ENCODE measurements at places on chromosomes 4 and X.
A peak's percentile ranks its signal among the peaks of the same experiment; 100 is the strongest.

DNA sequence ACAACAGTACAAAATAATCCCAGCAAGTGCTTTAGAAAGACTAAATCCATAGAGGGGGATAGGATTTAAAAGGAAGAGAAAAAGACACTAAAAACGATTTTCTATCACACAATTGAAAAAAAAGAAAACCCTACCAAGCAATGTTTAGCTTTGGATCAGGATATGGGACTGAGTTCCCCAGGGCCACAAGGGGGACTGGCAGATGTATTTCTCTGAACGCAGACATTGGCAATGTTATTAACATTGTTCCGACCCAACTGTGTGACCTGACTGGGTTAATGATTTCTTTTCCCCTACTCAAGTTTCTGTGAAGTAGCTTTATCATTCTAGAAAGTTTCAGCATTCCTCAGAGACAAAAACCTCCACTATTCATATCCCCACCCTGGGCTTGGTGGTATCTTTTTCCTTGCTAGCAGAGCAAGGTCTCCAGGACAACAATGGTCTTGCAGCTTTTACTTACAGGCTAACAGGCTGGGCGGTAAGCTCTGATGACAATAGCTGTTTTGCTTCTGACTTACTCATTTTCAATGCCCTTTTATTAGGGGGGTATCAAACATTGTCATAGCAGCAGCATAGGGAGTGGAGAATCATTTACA, 25.8 kb downstream of the SLC7A11 start:
- no peak for DNase-seq

DNA sequence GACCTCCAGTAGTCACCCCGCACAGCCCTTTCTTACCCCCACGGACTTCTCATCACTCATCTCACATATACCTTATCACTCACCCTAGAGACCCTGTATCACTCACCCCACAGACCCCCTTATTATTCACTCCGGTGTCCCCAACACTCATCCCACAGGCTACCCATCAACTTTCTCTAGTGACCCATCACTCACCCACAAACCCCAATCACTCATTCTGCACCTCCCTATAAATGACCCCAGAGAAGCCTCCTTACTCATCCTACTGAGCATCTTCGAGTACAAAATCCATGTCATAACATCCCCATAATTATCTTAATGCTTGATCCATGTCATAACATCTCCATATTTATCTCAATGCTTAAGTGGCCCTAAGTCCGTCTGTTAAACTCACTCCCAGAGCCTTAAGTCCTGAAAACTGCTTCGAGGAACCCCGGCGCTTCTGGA, 934 bp downstream of the ZNF41 start:
- DNase-seq: no peak

DNA sequence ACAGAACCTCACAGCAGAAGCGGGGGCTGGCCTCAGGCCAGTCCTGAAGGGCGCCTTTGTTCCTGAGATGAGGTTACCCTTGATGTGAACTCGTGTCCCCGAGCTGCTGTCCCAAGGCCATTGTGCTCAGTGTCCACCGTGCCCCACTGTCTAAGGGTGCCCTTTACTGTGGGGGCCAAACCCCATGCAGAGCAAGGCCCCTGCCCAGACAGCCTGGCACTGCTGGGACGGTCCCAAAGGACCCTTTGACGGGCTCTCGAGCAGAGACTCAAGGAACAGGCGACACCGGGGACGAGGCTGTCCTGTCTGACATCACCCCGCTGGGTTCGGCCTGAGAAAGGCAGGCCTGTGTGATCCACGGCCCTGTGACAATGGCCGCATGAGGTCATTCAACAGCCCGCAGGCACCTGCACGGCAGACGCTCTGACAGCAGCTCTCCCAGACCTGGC, 100.6 kb downstream of the ABLIM2 start:
- no peak for DNase-seq

DNA sequence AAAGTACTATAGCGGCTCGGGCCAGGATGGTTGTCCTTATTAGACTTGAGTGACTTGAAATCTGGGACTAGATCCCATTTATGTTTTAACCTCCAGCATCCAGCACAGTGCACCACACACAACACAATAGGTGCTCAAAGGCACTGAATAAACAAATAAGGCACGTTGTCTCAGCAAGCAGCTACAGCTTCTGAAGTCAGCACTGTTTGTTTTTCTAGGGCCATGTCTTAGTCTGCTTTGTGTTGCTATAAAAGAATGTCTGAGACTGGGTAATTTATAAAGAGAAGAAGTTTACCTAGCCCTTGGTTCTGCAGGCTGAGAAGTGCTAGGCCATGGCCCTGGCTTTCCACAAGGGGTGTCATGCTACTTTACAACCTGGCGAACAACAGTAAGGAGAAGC, 102.1 kb upstream of the LNX1 start:
- DNase-seq: no peak

DNA sequence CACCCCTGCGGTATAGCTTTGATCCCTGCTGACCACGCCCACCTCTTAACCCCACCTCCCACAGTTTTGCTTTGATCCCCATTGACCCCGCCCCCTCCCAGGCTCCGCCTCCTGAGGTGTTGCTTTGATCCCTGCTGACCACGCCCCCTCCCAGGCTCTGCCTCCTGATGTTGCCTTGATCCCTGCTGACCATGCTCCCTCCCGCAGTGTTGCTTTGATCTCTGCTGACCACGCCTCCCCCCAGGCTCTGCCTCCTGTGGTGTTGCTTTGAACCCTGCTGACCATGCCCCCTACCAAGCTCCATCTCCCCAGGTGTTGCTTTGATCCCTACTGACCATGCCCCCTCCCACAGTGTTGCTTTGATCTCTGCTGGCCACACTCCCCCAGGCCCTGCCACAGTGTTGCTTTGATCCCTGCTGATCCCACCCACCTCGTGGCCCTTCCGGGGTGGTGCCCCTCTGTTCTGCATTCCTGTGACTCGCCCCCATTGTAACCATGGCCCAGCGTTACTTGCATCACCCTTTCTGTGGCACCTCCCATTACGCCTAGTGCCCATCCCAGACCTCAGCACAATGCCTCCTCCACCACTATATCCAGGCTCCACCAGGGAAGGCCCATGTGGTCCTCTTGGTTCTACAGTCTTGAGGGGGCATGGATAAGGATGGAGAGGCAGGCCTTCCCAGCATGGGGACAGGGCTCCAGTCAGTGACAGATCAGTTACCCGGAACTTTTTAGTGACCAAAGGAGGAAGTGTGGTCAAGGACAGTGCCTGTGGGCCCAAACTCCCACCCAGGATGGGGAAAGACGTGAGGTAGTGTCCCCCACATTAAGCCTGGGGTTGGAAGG, 70.8 kb downstream of the ADRA2C start:
- peak; percentile 1 for DNase-seq

DNA sequence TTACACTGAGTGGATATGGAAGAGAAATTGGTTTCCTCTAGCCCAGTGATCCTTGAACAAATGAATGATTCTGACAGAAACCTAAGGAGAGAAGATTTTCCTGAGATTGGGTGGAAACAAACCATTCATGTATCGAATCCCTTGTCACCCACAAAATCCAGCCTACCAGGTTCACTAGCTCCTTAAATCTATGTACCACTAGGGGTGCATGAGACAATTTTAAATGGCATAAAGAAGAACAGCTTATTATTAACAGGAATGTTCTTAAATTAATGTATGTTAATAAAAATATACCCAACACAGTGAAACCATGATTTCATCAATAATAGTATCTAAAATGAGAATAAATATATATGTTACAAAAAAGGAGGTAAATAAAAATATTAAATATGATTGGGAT, 118.4 kb upstream of the LNX1 start:
- no peak for DNase-seq

DNA sequence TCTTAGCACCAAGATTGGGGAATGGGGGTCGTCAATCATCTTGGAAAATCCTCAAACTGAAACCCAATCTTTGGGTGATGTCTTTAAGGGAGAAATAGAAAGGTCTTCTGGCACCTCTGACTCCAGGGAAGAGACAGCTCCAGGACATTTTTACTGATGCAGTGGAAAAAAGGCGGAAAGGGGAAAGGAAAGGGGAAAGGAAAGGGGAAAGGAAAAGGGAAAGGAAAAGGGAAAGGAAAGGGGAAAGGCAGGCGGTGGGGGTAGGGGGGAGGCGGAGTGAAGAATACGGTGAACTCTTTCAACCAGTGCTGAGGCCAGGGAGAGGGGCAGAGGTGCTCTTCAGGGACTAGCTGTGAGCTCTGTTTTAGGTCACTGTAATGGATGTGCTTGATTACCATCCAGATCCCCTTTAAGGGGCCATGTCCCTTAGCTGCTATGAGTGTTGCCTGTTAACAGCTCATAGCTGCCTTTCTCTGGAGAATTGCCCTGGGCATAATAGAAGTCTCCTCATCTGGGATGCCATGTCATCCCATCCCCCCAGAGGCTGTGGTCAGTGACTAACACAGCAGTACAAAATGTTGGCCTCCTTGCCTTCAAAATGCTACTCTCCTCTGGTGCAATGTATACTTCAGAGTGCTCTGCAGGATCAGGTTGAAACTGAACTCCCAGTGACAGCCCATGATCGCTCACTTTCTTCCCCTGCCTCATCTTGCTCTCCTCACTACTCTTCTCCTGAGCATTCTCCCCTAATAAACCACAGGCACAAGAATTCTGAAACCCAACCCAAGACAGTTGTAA, 92.4 kb upstream of the AP1S2 start:
- no peak for DNase-seq

GRCh38 chr4:127643791-127644190, 11.0 kb downstream of the INTU start:
- DNase-seq: no peak

- DNase-seq: peak; percentile 43
Measured at GRCh38 chrX:21725496-21725895, 32.4 kb downstream of the SMPX start.

DNA sequence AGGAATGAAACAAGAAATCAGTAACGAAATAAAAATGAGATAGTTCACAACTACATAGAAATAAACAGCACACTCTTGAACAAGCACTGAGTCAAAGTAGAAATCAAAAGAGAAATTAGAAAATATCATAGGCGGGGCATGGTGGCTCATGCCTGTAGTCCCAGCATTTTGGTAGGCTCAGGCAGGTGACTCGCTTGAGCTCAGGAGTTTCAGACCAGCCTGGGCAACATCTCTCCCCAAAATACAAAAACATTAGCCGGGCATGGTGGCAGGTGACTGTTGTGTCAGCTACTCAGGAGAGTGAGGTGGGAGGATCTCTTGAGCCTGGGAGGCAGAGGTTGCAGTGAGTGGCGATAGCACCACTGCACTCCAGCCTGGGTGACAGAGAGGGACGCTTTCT, 714.4 kb downstream of the GLUD2 start:
- DNase-seq: no peak

GRCh38 chr4:120007191-120007871, 59.3 kb downstream of the MAD2L1 start:
- no peak for DNase-seq

GRCh38 chrX:39866229-39866628, 231.5 kb downstream of the BCOR start:
- no peak for DNase-seq

GRCh38 chrX:41116948-41117347, 31.7 kb downstream of the USP9X start:
- no peak for DNase-seq

- DNase-seq: no peak
Measured at GRCh38 chr4:27666943-27667342, 806.3 kb downstream of the STIM2 start.

- DNase-seq: no peak
Measured at GRCh38 chrX:16112428-16112827, 10.9 kb upstream of the GRPR start.

DNA sequence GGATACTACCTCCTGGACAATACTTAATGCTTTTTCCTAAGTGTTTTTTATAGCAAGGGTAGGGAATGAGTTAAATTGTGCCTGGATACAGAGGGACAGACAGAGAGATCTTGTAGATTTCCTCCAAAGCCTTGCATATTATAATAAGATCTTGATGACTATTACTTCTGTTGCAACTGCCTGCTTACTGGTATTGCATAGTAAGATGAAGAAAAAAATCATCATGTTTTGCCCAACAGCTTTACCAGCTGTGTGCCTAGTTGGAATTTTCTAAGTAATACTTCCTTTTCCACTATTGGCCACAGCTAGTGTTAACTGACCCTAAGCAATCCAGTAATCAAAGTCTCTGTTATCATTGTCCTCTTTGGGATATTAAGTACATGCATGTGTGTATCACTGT, 139.0 kb downstream of the DCK start:
- DNase-seq: no peak

- no peak for DNase-seq
Measured at GRCh38 chr4:111214371-111214770, 591.5 kb upstream of the PITX2 start.

DNA sequence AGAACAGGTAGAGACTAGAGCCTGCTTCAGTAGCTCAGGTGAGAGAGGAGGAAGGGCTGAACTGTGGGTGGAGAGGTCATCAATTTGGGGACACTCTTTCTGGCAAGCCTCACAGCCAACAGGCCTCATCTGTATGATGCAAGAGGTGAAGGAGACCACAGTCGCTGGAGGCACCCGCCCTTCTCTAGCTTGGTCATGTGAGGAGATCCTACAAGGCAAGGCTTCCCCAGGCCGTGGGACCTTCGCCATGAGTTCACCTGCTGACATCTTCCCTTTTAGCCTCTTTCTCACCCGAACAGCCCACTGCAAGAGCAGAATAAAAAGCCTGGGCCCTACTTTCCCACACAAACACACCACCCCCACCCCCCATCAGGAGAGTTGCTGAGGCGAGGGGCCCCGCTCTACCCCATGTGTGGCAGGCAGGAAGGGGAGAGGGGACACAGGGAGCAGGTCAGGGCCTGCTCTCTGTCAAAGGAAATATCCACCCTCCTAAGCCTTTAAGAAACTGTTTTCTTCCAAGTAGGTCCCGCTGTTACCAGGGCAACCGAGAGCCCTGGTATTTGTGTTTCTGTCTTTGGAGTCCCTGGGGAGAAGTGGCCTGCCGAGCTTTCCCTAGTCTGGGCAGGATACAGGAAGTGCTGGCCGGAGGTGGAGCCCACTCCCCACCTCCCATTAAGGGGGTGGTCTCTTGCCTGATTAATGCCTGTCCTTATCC, 8.1 kb downstream of the RTL5 start:
- DNase-seq: peak; percentile 66

- no peak for DNase-seq
Measured at GRCh38 chr4:122356317-122356808, 22.4 kb upstream of the ADAD1 start.
